Activated CD8-positive, alpha-beta memory T cell treated with anti-CD3 and anti-CD28 coated beads for 4 hours (primary cell): ENCODE measurements at places on chromosomes 13 and 19.

DNA sequence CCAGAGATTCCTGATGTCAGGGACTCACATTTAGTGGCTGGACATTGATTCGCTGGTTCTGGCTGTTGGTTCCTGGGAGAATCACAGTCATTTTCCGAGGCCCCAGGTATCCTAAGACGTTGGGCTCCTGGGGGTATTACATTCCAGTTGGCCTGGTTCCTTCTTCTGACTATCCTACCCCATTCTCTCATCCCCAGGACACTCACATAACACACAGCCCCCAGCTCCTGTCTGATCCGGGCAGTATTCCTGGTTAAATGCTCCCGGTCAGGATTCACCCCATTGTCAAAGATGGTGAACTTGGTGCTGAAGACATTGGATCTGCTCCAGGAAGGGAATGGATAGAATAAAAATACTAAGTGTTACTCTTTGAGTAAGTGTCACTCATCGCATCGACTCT, 11.5 kb downstream of the PPP1R15A start:
- DNase-seq: no peak

GRCh38 chr19:14022469-14022868, 5.5 kb upstream of the RLN3 start:
- no peak for DNase-seq

- no peak for DNase-seq
Measured at GRCh38 chr19:13762635-13763235, 1.6 kb upstream of the MRI1 start.

- DNase-seq: no peak
Measured at GRCh38 chr13:72694314-72694713, 33.1 kb downstream of the MZT1 start.
